ENCODE measurements at places on chromosomes 6 and 20.

DNA sequence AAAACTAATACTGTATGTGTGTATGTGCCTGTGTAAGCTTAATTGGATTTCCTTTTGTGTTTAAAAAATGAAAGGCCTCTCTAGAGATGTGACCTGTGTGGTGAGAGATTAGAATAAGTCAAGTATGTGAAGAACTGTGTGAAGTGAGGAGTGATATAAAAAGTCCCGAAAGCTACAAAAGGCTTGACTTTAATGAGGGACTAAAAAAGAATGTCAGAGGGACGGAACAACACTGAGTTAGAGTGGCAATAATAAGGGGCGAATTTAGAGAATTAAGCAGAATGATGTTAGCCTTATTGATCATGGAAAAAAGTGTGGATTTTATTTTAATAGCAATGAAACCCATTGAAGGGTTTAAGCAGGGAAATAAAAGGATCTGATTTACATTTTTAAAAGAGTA is 1281.2 kb upstream of the ADGRB3 start:
- no peak for DNase-seq

DNA sequence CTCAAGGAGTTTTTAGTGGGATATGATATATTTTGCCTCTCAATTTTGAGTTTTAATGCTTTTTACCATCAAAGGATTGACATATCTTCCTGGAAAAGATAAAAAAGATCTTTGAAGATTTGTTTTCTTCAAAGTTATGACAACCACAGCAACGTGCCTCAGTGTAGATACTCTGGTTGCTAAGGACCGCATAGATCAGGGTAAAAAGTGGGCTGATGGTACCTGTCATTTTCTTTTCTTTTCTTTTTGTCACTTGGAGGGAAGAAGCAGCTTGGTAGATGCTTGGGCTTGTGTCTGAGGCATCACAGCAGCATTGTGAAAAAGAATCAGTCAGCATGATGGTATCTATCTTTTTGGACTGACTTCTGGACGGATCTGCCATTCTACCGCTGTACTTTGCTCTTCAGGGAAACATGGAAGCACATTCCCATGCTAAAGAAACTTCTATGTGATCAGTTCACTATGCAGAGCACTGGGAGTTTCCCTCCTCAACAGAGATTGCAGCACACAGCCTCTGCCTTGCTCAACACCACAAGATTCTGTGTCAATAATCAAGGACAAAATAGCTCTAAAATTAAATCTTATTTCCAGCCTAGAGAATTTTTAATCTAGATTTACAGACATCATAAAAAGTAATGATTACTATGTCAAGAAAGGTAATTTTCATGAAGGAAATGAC is 54.8 kb upstream of the SGK1 start:
- DNase-seq: no peak

DNA sequence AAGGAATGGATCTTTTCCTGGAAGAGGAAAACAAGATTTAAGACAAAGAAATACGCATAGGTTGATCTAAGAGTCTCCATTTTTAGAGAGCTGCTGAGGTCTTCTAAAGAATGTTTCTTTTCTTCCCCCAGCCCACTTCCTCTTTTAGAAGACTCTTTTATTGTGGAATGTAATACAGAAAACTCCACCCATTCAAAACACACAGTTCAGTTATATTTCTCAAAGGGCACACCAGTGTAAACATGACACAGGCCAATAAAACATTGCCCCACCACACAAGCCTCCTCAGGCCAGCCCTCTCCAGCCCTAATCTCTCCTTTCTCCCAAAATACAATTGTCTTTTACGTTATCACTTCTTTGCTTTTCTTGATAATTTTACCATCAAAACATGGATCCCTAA is 42.8 kb downstream of the SLC35B3 start:
- no peak for DNase-seq

DNA sequence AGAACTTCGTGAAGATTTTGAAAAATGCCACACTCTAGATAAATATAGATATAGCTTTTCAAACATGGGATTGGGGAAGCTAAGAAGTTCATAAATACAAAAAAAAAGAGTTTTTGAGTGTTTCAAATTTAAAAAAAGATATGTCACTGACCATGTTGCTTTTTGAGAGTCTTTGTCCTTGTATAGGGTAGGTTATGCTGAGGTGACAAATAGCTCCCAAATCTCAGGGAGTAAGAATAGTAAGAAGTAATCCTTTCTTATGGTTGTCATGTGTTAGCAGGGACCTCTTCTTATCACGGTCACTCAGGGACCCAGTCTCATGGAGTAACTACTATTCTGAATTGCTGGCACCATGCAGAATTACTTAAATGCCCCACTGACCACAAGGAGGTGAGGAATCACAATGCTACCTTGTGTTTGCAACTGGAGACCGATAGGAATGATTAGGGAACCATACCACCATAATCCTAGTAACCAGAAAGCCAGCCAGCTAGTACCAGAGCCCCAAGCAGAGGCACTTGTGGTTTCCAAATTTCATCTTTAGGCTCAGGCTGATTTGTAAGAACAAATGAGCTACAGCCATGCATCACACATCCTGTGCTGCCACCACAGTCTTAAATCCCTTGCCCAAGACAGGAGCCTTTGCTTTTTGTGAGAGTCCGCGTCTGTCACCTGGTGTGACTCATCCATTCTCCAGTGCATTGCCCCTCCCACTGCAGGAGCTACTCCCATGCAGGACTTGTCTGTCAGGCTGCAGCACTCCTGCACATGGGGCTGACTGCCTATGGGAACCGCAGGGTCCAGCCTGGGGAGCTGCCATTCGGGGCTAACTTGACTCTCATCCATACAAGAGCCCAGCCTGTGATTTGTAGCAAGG is 42.4 kb upstream of the ADGRF4 start:
- no peak for DNase-seq

GRCh38 chr6:53924277-53924676 is 129.5 kb downstream of the LRRC1 start:
- no peak for DNase-seq

DNA sequence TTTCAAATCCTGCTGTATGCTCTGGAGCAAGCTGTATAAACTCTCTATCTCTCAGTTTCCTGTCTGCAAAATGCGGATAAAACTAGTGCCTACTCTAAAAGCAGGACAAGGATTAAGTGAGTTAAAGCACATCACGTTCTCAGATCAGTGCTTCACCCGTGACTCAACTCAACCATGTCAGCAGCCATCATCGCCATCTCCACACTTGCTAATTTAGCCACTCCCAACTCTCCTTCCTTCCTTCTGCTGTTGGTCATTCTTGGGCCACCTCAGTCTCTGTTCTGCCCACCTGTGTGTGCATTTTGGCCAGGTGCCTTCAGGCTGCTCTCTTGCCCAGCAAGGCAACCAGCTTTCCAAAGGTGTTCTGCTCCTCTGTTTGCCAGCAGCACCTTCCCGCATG is 260.0 kb upstream of the CDYL start:
- DNase-seq: no peak

- no peak for DNase-seq
These were observed 384.0 kb upstream of the SASH1 start for GRCh38 chr6:147958683-147959082.

GRCh38 chr20:61347443-61347842 is 95.4 kb downstream of the CDH4 start:
- no peak for DNase-seq

DNA sequence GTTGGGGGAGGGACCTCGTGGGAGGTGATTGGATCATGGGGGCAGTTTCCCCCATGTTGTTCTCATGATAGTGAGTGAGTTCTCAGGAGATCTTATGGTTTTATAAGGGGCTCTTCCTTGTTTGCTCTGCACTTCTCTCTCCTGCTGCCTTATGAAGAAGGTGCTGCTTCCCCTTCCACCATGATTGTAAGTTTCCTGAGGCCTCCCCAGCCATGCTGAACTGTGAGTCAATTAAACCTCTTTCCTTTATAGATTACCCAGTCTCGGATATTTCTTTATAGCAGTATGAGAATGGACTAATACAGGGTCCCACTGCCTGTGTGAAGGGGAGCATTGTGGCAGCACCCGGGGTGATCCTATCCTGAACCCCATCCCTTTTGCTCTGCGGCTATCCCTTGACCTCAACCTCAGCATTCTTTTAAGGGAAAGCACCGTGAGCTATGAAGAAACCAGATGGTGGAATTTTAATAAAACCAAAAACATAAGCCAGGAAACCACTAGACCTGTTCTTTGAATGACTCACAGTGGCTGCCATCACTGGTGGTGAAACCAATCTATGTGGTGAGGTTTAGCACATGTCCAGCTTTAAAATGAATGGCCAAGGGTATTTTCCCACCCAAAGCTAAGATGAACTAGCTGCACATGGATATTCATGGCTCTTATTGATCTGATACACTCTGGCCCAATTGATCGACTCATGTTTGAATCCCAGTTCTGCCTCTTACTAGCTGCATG is 62.2 kb downstream of the ZDHHC14 start:
- DNase-seq: no peak

DNA sequence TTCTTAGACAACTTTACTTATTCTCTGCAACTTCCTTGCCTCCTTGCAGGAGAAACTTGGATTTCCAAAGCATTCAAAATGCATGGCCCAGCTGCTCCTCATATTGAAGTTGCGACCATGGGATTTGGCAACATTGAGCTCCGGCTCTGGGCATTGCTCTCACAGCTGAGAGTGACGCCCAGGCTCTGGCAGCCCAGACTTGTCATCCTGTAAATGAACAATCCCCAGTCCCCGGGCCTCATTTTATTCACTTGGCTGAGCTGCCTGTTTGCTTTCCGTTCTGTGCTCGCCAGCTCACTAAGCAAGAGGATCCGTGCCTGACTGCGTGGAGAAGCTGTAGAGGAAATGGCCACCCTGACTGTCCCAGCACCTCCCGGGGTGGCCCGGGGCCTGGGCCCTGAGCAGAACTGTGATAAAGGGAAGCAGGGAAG is 119.5 kb upstream of the CD93 start:
- no peak for DNase-seq

DNA sequence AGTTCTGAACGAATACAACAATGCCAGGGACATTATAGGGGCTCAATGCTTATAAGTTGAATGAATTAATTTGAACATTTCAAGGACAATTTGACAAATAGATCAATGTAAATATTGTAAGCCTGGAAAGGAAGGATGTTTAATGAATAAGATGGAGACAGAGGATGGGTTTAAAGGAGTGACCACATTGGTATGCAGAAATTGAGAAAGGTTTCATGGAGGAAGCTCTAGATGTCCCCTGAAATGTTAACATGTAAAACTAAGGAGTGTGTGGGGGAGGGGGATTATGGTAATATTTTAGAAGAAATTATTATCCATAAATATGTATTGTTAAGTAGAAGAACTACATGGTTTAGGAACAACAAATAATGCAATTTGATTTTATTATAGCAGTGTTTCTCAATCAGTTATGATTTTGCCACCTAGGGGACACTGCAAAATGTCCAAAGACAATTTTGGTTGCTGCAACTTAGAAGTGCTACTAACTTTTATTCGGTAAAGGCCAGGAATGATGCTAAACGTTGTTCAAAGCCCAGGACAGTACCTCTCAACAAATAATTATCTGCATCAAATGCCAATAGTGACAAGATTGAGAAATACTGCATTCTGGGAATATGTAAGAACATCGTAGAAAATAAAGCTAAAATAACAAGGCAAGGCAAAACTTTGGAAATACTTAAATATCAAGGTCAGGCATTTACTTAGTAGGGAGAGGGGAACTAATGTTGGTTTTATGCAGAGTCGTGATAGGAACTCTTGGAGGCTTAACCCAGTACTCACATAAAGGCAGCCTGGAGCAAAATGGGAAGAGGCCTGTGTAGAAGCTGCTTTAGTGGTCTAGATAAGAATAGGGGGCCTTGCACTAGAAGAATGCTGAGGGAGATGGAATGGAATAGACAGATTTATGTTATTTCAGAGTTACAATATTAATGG is 686.9 kb upstream of the CITED2 start:
- DNase-seq: no peak

- DNase-seq: no peak
These were observed 90.1 kb downstream of the RSPH3 start for GRCh38 chr6:158909938-158910337.

DNA sequence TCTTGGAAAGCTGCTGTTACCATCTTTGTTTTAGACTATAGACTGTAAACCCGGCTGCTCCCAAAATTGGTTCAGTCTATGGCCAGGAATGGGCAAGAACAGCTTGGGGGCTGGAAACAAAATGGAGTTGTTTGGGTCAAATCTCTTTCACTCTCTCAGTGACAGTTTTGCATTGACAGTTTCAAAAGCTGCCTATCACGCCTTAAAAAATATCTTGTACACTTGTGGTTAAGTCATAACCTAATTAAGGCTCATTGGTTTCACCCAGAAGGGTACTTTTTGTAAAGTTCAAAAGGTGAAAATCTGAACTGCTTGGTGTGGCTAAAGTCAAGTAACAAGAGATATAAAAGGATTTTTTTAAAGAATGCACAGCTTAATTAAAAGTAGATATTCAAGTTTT is 76.1 kb upstream of the PRL start:
- no peak for DNase-seq

GRCh38 chr6:134911547-134911946 is 38.4 kb downstream of the ALDH8A1 start:
- no peak for DNase-seq

GRCh38 chr6:162377735-162378134 is 349.8 kb downstream of the PRKN start:
- no peak for DNase-seq

DNA sequence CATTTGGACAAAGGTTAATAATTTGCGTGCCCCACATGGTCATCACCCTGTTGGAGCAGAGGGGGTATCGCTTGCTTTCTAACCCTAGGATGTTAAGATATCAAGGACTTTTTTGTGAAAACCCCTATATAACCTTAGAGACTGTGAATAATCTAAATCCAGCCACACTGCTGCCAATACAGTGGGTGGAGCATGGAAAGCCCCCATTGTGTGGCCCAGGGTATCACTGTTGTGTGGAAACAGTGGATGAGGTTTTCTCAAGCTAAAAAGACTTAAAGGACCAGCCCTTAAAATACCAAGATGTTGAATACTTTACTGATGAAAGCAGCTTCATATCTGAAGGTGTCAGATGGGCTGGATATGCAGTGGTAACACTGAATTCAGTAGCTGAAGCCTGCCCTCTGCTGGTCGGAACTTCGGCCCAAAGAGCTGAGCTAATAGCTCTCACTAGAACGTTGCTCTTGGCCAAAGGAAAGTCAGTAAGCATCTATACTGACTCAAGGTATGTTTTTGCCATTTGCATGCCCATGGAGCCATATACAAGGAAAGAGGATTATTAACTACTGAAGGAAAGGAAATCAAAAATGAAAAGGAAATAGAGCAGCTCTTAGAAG is 695.2 kb downstream of the PHF3 start:
- no peak for DNase-seq

- no peak for DNase-seq
These were observed 622.4 kb downstream of the BCKDHB start for GRCh38 chr6:80728830-80729229.

- DNase-seq: no peak
These were observed 469.1 kb upstream of the BTBD3 start for GRCh38 chr20:11448554-11448953.
